ENCODE measurements at places on chromosomes 6 and 20.

GRCh38 chr20:43939762-43940121 lies 25.1 kb downstream of the TOX2 start:
- DNase-seq = no peak

- no peak for DNase-seq
Observed at GRCh38 chr6:44498436-44498835, 110.9 kb downstream of the CDC5L start.

GRCh38 chr6:170235391-170236125 lies 55.3 kb downstream of the DLL1 start:
- no peak for DNase-seq

DNA sequence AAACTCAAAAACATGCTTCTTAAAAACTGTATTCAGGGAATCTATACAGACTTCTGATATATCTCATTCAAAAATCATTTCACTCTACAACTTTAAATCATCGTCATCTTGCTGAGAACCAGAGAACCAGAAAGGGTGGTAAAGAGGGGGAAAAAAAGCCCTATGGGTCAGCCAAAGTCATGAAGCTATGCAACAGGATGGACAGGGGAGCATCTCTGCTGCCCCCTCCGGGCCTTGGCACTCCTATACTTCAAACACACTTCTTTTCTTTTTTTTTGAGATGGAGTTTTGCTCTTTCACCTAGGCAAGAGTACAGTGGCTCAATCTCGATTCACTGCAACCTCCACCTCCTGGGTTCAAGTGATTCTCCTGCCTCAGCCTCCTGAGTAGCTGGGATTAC lies 73.5 kb upstream of the NFATC2 start:
- DNase-seq = no peak

DNA sequence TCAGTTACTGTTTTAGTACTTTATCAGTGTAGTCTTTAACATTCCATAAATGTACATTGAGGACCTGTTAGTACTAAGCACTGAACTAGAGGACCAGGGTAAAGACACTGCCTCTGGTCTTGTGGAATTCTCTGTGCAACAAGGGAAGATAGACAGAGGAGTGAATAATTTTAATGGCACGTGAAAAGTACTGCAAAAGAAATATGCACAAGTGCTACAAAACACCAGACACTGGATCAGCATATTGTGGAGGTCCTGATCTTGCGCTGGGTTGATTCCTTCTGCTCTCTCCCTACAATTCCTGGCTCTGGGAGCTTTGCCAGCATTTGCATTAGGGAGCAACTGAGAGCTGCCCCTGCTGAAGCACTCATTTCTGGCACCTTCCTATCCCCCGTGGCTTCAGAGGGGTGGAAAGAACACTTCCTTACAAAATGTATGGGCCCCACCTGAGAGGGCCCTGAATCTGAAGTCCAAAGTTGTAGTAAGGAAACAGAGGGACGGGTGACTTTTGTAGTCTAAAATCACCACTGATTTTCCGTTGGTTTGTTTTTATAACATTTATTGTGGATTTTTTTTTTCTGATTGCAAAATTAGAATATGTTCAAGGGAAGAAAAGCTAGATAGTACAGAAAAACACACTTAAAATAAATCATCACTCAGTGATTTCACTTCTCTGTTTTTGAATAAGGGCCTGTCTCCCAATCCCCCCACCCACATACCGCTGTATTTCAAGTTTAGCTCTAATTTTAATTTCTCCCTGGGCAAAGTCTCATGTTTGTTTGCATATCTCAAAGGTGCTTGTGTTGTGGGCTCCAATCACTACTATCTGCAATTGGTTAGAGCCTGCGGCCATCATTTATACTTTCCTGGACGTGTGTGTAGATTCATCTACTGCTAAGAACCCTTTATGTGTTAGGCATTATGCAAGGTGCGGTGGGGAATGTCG lies 4.9 kb downstream of the PKIG start:
- peak; percentile 83 for DNase-seq

DNA sequence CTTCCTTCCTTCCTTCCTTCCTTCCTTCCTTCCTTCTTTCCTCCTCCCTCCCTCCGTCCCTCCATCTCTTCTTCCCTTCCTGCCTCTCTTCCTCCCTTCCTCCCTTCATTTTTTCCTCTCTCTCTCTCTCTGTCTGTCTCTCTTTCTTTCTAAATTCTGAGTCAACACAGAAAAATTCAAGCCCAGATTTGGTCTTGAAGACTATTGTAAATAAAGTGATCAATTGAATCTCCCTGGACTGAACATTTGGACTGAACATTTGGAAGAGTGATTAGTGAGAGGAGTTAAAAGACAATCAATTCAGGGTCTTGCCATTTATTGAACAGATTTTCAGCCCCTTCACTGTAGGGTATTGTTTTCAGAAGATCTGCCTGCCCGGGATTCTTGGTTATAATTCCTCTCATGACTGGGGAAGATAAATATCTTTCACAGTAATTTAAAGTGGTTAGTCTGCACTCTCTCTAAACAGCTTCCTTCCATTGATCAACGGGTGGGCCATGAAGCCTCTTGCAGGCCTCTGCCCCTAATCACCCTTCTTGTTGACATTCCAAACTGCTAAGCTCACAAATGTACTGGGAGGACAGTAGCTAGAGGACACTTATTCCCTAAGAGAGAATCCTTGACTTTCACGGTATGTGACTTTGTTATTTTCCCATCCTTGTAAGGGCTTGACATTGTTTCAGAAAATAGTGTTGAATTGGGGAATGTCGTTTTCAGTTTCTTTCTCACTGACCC lies 101.7 kb upstream of the BMP2 start:
- DNase-seq = no peak

Data from NCI-H1092 treated with DMSO at 0.1 percent for 48 hours (cell line).